ENCODE measurements at places on chromosomes 1 and 21.

DNA sequence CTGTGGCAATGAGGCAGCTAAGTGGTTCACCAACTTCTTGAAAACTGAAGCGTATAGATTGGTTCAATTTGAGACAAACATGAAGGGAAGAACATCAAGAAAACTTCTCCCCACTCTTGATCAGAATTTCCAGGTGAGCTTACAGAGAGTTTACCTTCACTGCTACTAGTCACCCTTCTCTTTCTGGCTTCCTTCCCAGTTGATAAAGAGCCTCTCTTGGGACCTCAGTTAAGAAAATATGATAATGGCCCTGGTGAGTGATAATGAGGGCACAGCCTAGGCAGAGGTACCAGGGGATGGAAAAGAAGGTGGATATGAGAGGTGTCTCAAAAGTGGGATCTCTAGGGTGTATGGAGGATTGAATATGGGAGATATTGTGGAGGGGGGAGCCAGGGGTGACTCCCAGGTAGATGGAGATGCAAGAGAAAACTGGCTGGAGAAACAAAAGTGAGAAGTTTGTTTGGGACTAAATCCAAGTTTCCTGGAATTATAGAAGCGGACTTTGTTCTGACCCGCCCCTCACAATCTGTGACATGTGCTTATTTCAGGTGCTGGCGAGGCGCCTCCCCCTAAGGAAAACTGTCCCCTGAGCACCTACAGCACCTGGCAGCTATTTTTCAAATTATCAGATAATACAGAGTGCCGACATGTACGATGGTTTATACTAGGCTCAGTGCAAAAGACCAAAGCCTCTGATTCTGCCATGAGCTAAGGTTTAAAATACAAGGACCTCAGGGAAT lies 13.7 kb downstream of the MTARC2 start:
- no peak for DNase-seq

DNA sequence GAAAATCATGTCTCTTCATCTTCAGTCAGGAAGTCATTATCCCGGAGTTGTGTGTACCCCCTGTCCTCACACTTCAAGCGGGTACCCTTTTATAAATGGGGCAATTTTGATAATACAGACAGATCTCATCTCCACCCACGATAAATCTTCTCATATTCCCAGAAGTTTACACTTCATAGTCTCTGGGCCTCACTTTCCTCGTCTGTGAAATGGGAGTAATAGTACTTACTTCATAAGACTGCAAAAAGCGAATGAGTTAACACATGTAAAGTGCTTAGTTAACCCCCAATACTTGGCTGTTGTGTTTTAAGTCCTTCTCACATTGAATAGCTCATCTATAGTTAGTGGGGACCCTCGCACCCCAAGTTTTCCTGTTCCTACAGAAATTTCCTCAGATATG lies 820 bp downstream of the NUP210L start:
- DNase-seq, result no peak

GRCh38 chr1:143698016-143698415 lies 273.8 kb downstream of the FAM72C start:
- peak; percentile 7 for DNase-seq

DNA sequence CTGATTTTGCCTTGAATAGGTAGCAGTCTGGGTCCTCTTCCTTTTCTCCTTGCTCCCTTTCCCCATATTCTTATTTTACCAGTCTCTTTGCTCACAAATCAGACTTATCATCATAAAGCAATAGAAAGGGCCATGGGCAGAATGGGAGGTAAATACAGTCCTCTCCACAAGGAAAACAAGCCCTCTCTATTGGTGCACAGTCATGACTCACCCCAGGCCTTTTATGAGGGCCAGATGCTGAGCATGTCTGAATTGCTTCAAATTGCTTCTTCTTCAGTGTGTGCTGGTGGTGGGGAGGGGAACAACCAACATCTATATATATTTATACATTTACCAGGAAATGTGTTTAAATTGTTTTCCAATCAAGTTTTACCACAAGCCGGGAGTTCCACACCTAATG lies 75.2 kb downstream of the GFI1 start:
- DNase-seq, result no peak

DNA sequence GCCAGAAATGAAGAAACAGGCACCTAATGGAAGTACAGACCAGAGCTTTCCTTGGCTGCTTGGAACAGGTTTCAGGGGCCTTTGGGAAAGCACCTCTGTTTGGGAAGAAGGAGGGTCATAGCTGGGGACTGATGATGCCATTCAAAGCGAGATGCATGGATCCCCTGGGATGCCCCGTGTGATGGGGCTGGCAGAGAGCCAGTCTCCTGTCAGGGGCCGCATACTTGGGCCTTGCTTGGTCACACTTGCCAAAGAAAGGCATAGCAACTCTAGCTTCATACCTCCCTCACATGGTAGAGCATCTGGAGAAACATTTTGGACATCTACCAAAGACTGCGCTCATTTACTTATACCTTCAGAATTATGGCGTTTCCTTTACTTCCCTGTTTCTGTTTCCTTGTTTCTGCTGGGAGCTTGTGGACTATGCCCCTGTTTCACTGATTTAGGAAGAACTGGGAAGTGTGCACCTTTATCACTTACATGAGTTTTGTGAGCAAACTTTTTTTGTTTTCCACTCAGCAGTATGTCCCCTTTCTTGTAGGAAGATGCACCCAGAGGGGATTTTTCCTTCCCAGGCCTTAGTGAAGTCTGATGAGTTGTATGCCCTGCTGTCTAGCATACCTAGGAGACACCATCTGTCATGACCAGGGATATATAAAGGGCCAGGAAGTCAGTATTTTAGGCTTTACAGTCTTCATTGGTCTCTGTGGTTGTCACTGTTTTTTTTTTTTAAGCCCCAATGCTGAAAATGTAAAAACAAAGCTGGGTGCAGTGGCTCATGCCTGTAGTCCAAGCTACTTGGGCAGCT lies 19.8 kb upstream of the ST3GAL3 start:
- no peak for DNase-seq

DNA sequence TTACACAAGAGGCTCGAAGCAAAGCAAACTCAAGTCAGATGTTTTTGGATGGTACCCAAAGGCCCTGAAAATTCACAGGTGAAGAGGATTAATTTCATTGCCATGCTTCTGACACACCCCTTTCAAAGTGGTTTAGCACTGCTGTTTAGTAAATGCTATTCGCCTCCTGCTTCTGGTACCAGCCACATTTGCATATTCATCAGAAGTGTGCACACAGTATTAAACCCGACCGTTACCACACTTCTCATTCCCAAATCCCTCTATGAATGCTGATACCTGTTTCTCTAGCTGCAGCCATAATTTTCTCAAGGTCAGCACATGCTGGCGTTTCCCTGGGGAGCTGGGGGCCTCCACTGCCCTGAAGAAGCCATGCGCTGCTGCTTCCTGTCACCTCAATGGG lies 179.8 kb upstream of the DAB1 start:
- no peak for DNase-seq

DNA sequence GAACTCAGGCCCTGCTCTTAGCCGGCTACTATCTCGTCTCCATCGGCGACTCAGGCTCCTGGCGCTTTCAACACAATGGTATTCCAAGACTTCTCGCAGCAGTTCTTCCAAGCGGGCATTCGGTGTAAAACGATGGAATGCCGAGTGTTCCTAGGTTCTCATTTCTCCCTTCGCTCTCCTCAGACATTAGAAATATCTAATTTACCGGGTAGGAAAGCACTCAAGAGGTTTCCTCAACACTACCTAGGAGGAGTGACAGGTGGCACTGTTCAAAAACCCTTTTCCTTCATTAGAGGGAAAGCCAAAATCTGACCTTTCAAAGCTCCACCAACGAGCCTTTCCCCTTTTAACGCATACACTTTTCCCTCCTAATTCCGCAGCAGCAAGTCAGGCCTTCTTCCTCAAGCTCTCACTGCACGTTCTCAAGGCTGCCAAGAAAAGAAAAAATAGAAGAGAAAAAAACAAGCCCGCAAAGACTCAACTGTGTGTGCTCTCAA lies 601 bp downstream of the UBE2G2 start:
- no peak for DNase-seq

DNA sequence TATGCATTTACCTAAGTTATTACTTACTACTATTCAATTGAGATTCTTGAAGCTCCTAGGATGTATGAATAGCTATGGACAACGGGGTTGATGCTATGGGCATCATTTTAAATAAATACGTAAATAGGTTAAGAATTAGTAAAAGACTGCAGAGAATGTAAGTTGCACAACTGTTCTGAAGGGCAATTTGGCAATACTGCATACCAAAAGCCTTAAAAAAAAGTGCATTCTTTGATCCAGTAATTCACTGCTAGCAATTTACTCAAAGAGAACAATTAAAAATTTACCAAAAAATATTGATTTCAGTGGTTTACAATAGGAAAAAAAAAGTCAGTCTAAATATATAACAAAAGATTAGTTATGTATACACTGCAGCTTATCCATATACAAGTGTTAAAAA lies 3.5 kb downstream of the ARPC5 start:
- DNase-seq, result no peak

DNA sequence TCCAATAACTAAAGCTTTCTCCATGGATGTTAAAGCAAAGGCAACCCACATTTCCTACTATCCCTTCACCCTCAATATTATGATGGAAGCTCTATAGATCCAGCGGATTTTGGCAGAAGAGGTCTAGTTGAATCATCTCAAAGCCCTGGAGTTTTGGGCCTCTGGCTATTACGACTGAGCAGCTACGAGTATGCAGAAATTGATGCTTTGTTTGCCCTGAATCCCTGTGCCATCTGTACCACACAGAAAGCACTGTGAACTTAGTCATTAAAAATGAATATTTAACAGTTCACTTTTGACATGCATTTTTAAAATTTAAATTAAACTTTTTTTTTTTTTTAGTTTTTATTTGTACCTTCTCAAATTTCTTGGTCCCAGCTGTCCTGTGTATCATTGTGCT lies 705.4 kb upstream of the PTBP2 start:
- no peak for DNase-seq

- no peak for DNase-seq
Measured at GRCh38 chr1:45429561-45430159, 61.3 kb downstream of the TESK2 start.

DNA sequence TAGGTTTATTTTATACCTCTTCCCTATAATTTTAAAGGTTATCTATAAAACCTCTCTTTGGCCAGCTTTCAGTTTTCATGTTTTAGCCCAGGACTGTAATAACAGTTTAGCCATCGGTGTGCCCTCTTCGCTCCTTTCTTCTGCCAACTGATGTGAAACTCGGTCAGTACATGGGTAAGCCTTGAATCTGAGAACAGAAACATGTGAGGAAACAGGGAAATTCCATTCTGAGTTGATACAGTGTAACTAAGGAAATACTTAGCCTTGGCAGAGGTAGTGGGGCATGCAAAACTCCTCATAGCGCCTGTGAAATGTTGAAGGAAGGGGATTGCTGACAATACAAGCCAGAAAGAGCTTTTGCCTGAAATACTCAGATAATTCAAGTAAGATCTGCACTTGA lies 465.2 kb downstream of the NCAM2 start:
- DNase-seq, result no peak

DNA sequence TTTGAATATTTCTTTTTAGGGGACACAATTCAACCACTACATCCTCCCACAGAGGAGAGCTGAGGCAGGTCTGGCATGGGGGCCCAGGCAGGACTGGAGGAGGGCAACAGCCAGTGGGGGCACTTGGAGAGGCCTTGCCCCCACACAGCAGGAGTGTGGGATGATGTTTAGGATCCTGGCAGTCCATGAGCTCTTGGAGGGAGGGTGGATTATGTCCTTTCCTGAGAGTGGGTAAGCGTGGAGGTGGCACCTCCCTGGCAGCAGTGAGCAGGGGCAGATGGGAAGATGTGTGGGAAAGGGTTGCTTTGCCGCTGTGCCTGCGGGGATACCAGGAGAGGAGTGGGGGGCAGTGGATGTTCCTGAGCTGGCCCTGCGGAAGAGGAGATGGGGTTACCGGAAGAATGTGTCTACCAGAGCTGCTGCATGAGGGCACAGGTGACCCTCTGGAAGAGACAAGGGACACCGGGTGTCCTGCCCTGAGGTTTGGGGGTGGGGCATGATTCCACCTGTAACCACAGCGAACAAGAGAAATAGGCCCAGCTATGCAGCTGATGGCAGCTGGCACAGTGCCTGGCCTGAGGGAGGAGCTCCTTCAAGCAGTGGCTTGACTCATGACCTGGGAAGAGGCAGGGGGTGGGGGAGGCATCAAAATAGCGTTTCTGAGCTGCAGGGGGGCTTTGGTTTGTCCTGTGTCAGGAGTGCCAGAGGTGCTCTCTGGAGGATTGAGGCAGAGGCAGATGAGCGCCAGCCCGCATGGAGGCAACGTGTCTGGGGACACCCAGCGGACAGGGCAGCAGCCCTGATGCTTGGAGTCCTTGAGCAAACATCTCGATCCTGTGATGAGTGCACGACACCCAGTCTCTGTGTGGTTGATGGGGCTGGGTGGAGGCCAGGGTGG lies 123.9 kb upstream of the TMPRSS2 start:
- DNase-seq, result no peak

- DNase-seq, result no peak
Measured at GRCh38 chr1:1873186-1873585, 17.7 kb downstream of the GNB1 start.

GRCh38 chr1:66242646-66243547 lies 291.1 kb upstream of the SGIP1 start:
- peak; percentile 60 for DNase-seq

- no peak for DNase-seq
Measured at GRCh38 chr1:8249838-8250237, 68.1 kb upstream of the SLC45A1 start.
